RWPE2 (cell line): ENCODE measurements at places on chromosomes 13 and 19.

GRCh38 chr19:11659612-11660011 lies 62.3 kb downstream of the ZNF627 start:
- DNase-seq, result no peak

DNA sequence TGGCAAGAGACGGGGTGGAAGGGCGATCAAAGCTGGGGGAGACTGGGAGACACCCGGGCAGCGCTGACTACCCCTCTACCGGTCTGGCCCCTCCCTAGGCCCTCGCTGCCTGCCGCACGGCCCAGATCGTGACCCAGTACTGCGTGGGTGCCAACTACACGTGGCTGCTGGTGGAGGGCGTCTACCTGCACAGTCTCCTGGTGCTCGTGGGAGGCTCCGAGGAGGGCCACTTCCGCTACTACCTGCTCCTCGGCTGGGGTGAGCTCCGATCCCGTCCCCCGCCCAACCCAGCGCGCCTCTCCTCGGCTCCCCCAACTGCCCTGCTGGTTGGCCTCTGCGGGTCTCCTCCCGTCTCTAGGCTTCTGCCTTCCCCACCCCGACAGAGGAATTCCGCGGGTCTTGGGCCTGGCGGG lies 8.8 kb downstream of the GIPR start:
- no peak for DNase-seq

- DNase-seq, result no peak
Measured at GRCh38 chr13:36850790-36851438, 31.9 kb downstream of the RFXAP start.

DNA sequence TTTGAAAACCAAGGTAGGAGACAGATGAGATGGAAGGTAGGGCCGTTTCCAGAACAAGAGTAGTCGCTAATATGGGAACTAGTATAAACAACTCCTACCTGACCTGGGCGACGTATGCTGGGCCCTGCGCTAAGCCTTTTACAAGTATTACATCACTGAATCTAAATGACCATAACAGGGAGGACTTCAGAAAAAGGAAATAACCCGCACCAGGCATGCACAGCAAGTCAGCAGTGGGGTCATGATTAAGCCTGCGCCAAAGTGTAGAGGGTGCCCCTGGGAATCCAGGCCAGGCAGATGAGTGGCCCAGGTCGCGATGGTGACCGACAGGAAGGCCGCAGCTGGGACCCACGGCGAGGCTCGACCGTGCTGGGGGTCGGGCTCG lies 613 bp downstream of the ATP13A1 start:
- DNase-seq, result no peak

DNA sequence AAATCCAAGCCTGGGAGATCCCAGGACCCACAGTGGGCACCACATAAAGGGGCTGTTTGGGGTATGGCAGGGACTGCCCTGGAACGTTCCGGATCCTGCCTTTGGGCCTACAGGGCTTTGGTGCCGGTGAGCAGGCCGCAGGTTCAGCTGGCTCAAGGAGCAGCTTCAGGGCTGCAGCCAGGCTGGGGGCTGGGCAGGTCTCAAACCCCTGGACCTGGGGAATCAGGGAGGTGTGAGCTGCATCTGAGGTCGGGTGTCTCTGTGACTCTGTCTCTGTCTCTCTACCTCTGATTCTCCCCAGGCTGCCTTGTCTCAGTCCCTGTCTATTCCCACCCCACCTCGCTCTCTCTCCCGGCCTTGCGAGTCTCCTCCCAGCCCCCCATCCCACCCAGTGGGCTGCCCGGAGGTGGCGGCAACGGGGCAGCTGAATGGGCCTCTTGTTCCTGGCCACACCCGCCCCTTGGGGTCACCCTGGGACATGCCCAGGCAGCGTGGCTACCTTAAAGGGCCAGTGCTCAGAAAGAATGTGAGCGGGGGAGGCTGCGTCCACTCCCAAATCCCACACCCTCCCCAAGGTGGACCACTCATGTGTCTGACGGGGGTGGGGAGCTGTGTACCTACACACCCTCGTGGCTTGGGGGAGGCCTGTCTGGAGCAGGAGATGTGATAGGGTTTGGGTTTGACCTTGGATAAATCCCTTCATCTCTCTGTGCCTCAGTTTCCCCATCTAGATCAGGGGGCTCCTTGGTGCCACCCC lies 31.1 kb downstream of the NFIC start:
- DNase-seq, result no peak

DNA sequence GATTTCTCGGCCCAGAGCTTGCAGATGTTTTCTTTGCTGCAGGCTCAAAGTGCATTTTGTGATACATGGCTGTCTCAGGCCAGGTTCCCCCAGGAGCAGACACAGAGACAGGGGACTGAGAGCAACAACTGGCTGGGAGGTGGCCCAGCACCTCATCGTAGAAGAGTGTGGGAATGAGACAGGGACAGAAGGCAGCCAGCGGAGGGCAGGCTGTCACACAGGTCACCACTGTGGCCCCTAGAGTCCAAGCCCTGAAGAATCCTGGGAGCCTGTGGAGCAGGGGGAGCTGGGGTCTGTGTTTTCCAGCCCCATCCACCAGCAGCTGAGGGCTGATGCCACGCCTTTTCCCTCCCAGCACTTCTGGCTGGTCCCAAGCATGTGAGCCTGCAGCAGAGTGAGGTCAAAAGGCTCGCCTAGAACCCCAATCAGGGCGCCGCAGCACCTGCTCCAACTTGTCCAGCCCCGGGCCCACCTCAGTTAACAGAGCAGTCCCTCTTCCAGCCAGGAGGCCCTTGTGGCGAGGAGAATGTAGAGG lies 723.8 kb downstream of the UQCRFS1 start:
- no peak for DNase-seq

GRCh38 chr13:40207001-40207478 lies 459.4 kb downstream of the FOXO1 start:
- DNase-seq, result no peak

DNA sequence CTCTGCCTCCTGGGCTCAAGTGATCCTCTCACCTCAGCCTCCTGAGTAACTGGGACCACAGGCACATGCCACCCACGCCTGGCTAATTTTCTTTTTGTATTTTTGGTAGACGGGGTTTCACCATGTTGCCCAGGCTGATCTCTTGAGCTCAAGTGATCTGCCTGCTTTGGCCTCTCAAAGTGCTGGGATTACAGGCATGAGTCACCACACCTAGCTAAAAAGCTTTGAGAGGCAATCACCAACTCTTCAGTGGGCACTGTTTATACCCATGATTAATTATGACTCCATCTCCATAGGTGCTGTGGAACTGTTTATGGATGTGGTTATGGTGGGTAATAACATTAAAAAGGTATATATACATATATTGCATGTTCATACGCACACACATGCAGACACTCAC lies 7.5 kb upstream of the RBM26 start:
- no peak for DNase-seq

- no peak for DNase-seq
Measured at GRCh38 chr13:113141601-113141970, 16.9 kb upstream of the PROZ start.

DNA sequence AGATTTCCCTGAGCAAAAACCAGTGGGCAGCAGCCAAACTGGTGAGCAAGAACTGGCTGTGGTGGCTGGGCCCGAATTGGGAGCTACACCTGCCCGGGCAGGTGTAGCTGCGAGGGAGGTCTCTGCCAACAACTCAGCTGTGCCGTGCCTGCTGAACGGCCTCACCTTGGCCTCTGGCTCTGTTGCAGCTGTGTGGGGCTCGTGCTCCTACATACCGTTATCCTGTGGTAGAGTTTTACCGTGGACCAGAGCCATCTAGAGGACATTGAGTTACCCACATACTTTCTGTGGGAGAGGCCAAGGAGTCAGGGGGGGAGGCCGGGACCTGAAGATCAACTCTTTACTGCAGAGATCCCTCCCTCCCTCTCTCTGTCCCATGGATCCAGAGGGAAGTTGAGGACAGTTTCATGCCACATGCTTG lies 113.2 kb downstream of the TM9SF2 start:
- peak; percentile 81 for DNase-seq

DNA sequence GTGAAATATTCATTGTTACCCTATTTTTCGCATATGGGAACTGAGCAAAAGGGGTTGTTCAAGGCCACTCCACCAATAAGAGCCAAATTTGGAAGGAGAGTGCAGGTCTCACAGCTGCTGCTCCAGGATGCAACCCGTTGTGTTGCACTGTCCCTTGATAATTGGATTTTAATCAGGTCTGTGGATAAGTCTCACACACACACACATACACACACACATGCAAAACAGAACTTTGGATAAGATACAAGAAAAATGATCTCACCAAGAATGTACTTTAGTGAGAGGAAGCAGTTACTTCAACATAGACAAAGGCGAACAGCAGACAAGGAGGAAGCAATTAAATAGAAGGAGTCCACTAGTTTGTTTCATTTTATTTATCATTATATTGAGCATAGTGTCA lies 127.3 kb upstream of the EDNRB start:
- no peak for DNase-seq

DNA sequence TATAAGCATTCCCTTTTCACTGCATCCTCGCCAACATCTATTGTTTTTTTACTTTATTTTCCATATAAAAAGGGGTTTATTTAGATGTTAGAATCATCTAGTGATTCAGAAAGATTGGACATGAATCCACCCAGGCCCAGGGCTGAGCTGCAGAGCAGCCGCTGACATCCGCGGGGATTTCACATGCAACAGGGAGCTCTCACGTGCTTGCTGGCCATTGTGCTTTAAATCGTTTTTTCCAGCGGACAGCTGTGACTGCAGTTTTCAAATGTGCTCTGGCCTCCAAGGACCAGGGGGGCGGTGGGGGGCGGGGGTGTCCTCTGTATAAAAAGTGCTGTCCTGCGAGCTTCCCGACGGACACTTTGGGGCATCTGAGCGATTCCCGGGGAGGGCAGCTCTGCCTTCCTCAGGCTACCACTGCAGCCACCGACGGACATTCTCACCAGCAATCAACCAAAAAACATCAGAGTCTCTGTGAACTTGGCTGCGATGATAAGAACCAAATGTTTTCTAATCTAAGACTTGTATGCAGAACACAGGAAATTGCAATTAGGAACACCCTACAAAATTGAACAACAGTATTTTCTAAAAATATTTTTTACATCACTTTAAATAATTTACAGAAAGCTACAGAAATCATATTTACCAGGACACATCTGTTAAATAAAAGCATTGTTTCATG lies 12.6 kb downstream of the RB1 start:
- DNase-seq, result no peak

DNA sequence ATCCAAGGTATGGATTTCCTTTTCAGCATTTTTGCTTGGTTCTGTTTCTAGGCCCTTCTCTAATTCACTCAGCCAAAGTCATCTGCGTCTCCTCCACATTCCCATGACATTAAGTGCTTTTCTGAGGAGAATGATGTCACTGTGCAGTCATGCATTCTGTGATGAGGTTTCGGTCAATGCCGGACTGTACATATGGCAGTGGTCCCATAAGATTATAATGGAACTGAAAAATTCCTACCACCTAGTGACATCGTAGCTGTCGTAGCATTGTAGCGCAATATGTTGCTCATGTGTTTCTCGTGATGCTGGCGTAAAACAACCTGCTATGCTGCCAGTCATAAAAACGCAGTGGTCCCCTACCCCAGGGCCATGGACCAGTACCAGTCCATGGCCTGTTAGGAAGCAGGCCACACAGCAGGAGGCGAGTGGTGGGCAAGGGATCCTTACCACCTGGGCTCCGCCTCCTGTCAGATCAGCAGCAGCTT lies 63.4 kb upstream of the TNFRSF19 start:
- no peak for DNase-seq

GRCh38 chr13:40152145-40152544 lies 496.7 kb downstream of the COG6 start:
- DNase-seq, result no peak

GRCh38 chr13:51212758-51213157 lies 9.4 kb upstream of the FAM124A start:
- DNase-seq, result no peak

DNA sequence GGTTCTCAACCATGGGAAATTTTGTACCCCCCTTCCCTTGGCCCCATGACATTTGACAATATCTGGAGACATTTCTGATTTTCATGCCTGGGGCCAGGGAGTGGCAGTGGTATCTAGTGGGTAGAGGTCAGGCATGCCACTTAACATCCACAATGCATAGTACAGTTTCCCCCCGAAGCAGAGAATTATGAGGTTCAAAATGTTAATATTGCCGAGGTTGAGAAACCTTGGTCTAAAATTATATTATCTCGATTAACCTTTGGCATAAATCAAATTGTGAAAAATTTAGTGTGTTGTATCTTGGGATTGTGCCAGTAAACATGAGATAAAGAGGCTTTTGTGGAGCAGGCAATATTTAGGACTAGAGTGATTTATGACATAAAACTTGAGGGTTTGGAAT lies 147.9 kb downstream of the LMO7 start:
- DNase-seq, result no peak

DNA sequence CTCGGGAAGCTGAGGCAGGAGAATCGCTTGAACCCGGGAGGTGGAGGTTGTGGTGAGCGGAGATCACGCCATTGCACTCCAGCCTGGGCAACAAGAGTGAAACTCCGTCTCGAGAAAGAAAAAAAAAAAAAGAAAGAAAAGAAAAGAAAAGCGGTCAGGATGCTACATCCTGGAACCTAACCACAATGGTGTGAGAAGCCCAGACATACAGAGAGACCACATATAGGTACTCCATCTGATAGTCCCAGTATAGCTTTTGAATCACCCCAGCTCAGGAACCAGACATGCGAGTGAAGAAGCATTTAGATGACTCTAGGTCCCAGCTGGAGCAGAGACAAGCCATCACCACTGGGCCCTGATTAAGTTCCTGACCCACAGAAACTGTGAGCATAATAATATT lies 3.2 kb downstream of the IFNL1 start:
- DNase-seq, result no peak

- no peak for DNase-seq
Measured at GRCh38 chr13:26881154-26881553, 120.6 kb upstream of the GPR12 start.

DNA sequence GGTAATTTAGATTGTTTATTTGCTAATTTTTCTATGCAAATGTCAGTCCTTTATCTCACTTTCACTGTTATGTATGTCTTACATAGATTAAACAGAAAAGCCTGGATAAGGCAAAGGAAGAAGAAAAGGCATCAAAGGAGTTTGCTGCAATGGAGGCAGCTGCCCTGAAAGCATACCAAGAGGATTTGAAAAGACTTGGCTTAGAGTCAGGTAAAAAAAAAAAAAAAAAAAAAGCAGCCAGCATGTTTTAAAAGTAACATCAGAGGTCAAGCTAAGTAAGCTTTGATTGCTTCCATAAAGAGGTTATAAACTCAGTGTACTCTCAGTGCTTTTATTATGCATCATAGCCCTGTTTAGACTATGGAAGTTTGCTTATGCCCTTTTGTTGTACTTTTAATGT lies 3.8 kb downstream of the WBP4 start:
- no peak for DNase-seq

- no peak for DNase-seq
Measured at GRCh38 chr13:33636243-33636642, 181.7 kb upstream of the RFC3 start.
